ENCODE measurements at places on chromosomes 6 and 20.
A peak's percentile ranks its signal among the peaks of the same experiment; 100 is the strongest.

- no peak for DNase-seq
Measured at GRCh38 chr6:42028234-42029061, 21.9 kb upstream of the TAF8 start.

GRCh38 chr20:55456316-55456940 is 548.9 kb downstream of the CBLN4 start:
- DNase-seq, result no peak

GRCh38 chr6:466564-466963 is 75.0 kb downstream of the IRF4 start:
- no peak for DNase-seq

GRCh38 chr20:41734506-41734945 is 116.3 kb upstream of the CHD6 start:
- peak; percentile 30 for DNase-seq

GRCh38 chr20:35972462-35972861 is 4.1 kb downstream of the CNBD2 start:
- no peak for DNase-seq

DNA sequence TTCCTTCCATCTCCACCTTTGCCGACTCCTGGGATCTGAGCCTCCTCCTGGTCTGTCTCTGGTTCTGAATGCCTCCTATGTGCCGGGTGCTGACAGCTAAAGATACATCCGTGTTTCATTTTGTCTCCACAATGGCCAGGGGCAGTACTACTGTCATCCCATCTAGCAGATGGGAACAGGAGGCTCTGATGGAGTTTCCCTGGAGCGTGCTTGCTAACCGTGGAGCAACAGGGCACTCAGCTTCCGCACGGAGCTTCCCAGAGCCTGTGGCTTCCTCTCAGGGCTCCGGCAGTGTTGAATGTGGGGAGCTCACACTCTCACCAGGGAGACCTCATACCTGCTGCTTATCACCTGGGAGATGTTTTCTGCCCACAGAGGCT is 11.9 kb upstream of the NPBWR2 start:
- no peak for DNase-seq

GRCh38 chr20:60804918-60805630 is 447.0 kb upstream of the CDH4 start:
- DNase-seq, result no peak

GRCh38 chr6:113671421-113671820 is 185.7 kb upstream of the MARCKS start:
- DNase-seq, result no peak

DNA sequence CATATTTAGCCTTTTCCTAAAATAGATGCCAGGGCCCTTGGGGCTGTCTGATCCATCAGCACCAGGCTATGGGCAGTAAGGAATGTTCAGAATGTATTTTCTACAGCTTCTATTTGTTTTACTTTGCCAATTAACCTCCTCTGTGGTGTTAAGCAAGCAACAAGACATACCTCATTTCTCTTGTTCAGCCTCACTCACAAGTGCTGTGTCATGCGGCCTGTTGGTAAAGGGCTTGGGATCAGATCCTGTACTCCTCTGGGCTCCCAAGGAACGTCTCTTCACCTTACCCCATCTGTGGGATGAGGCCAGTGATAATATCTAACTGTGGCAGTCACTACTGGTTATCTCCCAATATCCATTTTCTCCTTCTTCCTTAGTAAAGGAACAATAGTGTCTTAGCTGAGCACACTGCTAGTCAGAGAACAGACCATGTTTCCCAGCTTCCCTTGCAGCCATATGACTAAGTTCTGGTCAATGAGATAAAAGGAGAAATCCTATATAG is 7.0 kb upstream of the DSTN start:
- DNase-seq, result no peak

GRCh38 chr20:58100731-58101356 is 127.6 kb downstream of the ANKRD60 start:
- DNase-seq, result no peak

GRCh38 chr20:50298554-50299324 is 108.1 kb downstream of the CEBPB start:
- no peak for DNase-seq

DNA sequence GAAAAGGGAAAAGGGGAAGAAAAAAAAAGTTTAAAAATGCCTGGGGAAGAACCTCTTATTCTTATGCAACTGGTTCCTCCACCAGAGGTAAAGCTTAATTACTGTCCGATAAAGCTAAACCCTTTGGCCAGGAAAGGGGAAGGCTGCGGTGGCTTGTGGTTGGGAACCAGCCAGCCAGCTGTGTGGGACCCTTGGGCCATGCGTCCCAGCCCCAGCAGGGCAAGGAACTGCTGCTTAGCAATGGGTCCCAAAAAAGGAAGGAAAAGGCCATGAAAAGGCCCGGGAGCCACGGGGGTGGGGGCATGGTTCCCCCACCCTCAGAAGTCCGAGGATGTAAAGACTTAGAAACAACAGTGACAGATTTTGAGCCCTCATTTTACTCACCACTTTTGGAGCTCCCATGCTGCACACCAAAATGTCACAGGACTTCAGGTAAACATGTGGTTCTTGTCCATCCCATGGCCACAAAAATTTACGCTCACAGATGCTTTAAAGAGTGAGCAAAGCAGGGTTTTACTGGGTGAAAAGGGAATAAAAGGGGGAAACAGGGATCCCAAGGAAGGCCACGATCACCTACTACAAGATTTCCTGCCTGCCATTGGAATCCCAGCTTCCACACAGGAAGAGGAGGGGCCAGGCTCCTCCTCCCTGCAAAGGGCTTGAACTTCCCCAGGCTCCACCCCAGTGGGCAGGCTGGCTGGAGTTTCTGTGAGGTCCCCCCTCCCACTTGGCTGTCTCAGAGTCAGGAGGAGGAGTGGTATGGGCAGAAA is 1234.7 kb upstream of the GJE1 start:
- DNase-seq, result no peak

GRCh38 chr6:142331075-142331551 is 29.3 kb downstream of the ADGRG6 start:
- no peak for DNase-seq

DNA sequence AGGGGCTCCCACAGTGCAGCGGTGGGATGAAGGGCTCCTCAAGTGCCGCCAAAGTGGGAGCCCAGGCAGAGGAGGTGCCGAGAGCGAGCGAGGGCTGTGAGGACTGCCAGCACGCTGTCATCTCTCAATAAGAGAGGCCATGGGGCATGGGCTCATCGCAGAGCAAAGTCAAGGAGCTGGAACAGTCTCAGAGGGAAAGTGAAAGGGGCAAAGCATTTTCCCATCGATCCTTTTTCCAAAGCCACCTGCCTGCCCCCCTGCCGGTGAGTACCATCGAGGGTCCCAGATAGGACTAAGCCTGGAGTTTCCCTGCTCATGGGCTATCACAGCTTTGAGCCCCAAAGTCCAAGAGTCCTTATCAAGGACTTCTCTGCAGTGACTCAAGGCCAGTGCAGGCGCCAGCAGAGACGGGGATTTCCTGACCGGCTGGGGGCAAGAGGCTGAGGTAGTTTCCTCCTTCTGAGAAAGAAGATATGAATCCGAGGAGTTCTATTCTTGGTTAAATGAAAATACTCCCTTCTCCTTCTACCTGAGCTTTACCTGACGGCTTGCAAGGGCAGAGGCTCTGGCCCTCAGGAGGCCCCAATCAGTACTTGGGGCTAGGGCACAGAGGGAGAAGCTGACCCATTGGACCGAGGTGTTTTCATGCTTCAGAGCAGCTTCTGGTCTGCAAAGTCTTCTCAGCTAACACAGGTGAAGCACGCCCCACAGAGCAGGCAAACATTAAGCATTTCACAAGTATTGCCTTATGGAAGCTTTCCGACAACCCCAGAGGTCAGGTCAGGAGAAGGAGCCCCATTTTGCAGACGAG is 22.6 kb downstream of the ETV7 start:
- DNase-seq, result no peak

- no peak for DNase-seq
Measured at GRCh38 chr20:51022227-51022802, 592 bp downstream of the KCNG1 start.

- no peak for DNase-seq
Measured at GRCh38 chr6:79377047-79377446, 142.6 kb upstream of the HMGN3 start.

DNA sequence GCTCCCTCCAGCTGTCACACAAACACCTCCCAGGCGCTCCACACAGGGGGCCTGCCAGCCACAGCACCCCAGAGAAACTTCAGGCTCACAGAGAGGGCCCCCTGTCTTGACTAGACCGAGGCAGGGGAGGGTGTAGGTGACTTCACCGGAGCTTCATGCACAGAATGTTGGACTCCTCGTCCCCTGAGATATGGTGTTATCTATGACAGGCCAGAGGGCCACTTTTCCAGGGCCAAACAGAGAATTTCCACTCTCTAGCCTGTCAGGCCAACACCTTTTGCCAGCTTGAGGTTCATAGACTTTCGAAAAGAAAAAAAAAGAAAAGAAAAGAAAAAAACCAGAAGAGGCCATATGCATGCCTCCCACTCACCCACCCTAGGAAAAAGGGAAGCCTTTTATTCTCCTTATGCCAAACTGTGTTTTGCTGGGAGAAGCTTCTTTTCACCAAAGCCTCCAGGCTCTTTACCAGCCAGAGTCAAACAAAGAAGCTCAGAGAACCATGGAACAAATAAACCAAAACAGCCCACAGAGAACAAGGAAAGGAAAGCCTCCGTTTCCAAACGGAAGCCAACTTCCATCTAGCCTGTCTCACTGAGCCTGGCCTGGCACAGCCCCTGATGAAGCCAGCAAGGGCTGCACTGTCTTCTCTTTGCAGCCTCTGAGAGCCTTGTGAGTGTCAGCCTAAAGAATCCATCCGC is 313.2 kb upstream of the JARID2 start:
- DNase-seq, result no peak

- no peak for DNase-seq
Measured at GRCh38 chr6:136757150-136757549, 35.1 kb downstream of the MAP3K5 start.

DNA sequence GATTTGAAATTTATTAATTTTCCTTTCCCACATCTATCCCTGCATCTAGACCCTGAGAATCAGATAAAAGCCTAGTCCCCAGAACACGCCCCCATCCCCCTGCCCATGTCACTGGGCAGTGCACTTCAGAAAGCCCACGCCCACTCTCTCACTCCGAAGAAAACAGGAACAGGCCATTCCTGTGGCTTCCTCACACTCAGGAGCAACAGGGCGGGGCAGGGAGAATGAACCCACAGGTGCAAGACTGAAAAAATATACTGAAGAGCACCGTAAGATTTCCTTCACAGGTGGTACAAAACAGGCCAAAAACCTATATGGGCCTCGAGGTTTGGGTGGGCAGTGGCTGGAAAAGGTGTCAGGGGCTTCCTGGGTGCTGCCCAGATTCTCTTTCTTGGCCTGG is 3.4 kb downstream of the OXT start:
- DNase-seq, result no peak

- DNase-seq, result no peak
Measured at GRCh38 chr6:151808371-151809241, 1.1 kb downstream of the ESR1 start.

- no peak for DNase-seq
Measured at GRCh38 chr20:50598074-50598473, 87.9 kb downstream of the PTPN1 start.

DNA sequence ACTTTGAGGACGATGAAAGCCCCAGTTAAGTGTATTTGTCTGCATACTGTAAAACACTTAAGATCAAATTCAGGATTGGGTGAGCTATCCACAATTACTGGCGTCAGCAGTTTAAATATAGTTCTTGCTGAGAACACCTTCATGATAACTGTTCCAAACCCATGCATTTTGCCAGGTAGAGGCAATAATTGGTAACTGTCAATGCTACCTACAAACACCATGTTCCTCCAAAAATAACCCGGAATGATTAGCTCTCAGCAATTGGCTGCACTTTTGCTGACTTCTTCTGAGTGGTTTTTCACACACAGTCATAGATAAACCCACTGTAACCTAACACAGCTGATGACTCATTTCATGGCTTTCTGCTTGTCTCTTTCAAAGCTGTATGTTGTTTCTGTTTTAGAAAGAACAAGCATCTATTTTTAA is 1358.6 kb upstream of the GJE1 start:
- no peak for DNase-seq

- no peak for DNase-seq
Measured at GRCh38 chr6:136866872-136867416, 44.6 kb downstream of the PEX7 start.

GRCh38 chr6:308768-309167 is 16.5 kb downstream of the DUSP22 start:
- DNase-seq, result no peak

GRCh38 chr6:90139272-90139817 is 157.3 kb downstream of the BACH2 start:
- no peak for DNase-seq

- DNase-seq, result no peak
Measured at GRCh38 chr6:51049288-51049982, 230.8 kb downstream of the TFAP2B start.

DNA sequence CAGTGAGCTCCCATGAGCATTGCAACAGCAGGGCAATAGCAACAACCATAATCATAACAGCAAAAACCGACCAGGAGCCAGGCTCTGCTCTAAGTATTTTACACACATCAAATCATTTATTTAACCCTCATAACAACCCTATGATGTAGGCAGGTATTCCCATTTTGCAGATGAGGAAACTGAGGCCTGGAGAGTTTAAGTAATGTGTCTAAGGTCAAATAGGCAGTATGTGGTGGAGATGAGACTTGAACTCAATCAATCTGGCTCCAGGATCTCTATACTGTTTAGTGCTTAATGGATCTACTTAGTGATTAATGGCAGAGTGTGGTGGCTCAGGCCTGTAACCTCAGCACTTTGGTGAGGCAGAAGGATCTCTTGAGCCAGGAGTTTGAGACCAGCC is 3.4 kb downstream of the TMEM151B start:
- no peak for DNase-seq

DNA sequence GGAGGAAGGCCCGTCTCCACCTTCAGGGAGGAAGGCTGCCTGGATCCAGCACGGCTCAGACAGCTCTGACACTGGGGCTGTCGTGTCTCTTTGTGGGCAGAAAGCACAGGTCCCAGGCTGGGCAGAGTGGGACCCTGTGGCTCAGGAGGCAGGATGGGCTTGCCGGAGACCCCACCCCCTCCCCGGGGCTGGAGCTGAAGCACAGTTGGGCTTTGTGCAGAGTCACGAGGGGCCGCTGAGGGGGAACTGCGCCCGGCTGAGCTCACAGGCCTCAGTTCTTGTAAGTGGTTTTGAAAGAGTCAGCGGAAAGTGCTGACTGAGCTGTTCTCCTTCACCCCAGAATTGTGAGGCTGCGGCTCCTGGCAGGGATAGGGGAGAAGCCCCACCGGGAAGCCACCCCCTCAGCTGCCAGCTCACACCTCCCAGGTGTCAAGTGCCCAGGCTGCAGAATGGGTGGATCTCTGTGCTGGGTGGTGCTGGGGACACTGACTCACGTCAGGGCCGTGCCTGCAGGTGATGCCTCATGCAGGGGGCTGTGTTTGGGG is 145.5 kb upstream of the RNF24 start:
- DNase-seq, result no peak

DNA sequence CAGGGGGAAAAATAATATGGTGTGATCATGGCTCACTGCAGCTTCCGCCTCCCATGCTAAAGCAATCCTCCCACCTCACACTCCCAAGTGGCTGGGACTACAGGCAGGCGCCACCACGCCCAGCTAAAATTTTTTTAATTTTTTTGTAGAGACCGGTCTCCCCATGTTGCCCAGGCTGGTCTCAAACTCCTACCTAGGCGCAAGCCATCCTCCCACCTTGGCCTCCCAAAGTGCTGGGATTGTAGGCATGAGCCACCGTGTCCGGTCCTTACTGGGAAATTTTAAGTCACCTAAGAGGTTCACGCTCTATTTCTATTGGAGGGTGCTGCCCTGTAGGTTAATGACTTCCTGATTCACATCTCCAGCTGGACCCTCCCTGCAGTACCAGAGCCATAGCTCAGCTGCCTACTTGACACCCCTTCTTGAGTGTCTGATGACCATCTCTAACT is 626 bp upstream of the CDK5RAP1 start:
- DNase-seq, result no peak

Measured in COR-L47 (cell line).